ENCODE measurements at places on chromosomes 3 and 15.

DNA sequence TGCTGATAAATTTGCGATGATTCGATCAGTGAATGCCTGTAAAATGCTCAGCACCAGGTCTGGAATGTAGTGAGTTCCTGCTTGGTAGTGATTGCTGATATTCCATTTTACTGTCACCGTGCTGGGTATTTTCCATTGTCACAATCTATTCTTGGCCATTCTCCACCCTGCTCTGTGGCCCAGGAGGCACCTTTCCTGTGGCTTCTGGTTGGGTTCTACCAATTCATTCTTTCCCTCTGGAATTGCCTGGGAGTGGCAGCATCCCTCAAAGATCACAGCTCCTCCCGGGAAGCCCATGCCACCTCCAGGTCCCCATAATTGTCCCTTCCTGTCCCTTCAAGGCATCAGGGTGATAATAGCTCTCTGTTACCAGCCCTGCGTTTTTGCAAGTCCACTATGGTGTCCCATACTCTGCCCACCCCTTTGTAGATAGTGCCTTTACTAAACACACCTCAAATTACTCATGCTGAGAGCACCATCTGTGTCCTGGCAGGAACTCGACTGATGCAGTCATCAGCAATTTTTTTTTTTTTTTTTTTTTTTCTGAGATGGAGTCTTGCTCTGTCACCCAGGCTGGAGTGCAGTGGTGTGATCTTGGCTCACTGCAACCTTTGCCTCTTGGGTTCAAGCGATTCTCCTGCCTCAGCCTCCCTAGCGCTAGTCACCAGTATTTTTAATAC lies 177.8 kb upstream of the PROK2 start:
- no peak for DNase-seq

DNA sequence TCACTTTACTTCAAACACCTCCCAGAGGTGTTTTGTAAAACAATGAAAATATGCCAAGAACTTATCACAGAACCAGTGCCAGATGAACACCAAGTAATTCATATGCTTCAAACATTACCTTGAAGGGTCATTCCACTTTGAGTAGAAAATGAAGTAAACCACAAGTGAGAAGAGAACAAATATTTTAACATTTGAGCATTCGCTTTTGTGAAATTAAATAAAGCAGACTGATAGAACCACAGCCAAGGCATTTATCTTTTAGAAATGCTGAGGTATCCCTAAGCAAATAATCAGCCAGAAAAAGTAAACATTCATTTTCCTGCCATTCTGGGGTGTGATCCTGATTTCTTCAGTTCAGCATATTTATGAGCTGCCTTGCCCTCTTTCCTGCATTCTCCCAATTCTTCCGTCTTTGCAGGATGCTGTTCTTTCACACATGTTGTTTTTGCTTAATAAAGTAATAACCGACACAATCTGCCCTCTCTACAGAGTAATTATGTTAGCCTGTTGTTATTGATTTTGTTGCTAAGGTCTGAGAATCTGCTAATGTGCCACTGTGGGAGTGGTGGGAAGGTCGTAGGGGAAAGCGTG lies 235.6 kb upstream of the TGFBR2 start:
- no peak for DNase-seq

DNA sequence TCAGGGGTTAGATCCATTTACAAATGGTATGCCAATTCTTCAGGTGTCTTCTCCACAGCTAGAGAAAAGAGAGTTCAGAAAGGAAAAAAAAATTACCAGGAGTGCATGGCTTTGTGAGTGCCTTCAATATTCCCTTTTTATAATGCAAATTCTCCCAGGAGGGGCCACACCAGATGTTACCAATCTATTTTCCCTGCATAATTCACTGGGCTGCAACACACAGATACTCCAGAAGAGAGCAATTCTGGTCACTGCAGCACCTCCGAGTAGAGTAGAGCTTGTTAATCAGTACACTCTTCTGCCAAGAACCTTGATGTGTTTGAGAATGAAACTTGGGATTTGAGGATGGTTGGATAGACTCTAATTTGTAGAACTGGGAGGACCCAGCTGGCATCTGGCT lies 80.7 kb upstream of the SPRED1 start:
- DNase-seq = no peak

DNA sequence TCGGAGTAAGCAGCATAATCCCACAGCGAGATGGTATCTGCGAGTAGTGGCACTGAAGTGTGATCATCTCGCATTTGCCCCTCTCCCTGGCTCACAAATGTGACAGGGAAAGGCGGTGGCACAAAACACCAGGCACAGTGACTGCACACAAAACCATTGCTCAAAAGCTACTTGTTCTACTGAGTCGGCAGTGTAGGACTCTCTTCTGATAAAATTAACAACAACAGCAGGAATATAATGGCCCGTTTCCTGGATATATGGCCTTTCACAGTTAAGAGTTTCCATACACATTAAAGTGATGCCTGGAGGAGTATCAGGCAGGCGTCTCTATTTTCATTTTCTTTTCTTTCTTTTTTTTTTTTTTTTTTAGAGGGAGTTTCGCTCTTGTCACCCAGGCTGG lies 69.0 kb downstream of the MYO1E start:
- DNase-seq = no peak

All from stimulated activated CD4-positive, alpha-beta T cell treated with anti-CD3 and anti-CD28 coated beads, TNF-alpha, amount 100 ng/mL, for 4 hours (primary cell).